ENCODE measurements at places on chromosomes 1 and 21.

DNA sequence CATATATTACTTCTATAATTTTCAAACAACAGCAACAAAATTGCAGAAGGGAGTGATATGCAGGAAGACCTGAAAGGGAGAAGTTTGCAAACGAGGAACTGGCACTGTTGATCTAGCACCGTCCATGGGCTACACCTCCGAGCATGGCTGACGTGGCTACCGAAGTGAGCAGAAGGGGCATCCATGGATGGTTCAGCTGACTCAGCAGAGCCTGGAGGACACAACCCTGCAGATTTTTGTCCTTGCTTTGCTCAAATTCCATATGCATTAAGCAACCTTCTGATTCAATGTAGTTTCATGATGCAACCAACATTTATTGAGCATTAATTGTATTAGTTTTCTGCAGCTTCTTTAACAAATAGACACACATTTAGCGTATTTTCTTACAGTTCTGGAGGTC is 191.2 kb downstream of the C1orf94 start:
- DNase-seq: no peak

GRCh38 chr1:233704170-233704897 is 90.4 kb downstream of the KCNK1 start:
- DNase-seq: no peak

DNA sequence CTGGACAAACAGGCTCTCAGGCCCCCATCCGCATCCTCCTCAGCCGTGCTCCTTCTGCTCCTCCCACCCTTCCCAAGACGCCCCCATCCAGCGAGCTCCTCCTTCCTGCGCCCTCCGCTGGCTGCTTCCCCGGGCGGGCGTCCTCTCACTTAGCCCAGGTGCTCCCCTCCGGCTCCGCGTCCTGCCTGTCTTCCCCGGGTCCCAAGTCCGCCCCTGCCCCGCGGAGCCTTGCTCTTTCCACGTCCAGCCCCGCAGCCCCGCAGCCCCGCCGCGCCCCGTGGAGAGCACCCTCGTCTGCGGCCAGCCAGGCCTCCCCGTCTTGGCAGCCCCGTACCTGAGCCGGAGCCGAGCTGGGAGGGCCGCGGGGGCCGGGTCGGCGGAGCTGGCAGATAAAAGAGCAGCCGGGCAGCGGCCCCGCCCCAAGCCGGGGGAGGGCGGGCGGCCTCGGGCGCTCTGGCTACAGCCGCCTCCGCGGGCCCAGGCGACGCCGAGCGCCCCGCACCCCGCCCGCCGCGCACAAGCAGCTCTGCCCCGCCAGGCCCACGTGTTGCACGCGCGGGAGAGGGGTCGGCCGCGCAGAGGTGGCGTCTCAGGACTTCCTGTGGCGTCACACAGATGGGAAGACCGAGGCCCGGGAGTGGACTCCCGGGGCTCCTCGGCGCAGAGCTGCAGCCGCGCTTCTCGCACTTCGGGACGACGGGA is at the start of gene PAQR7:
TSS of gene PAQR7 (minus strand) at position 555 of the 702 bp plus-strand sequence. CDS start 11,869 bp downstream, outside the sequence.
- peak; percentile 66 for DNase-seq

GRCh38 chr1:53804181-53804580 is 33.9 kb downstream of the NDC1 start:
- DNase-seq: no peak

- no peak for DNase-seq
Observed at GRCh38 chr1:218996362-218996761, 177.3 kb upstream of the LYPLAL1 start.

- DNase-seq: no peak
Observed at GRCh38 chr1:176790786-176791185, 327.8 kb downstream of the PAPPA2 start.

- no peak for DNase-seq
Observed at GRCh38 chr1:85576266-85576641, 4.3 kb upstream of the CCN1 start.

GRCh38 chr1:15412175-15412800 is 2.6 kb downstream of the EFHD2 start:
- no peak for DNase-seq

DNA sequence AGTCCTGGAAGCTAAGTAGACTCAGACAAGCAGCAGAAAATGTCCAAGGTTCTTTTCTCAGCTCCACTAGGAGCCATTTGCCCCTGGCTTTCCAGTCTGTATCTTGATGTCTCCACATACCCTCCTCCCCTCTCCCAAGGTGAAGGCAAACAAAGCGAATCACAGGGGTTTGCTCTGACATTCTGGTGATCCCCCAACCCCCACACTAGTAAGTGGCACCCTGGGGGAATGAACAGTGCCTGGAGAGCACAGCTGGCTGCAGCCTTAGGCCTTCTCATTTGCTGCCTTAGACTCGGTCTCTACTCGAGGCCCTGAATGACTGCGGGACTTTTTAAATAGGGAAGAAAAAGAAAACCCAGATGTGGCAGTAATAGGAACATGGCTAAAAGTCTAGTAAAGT is 15.3 kb downstream of the ERI3 start:
- DNase-seq: no peak

DNA sequence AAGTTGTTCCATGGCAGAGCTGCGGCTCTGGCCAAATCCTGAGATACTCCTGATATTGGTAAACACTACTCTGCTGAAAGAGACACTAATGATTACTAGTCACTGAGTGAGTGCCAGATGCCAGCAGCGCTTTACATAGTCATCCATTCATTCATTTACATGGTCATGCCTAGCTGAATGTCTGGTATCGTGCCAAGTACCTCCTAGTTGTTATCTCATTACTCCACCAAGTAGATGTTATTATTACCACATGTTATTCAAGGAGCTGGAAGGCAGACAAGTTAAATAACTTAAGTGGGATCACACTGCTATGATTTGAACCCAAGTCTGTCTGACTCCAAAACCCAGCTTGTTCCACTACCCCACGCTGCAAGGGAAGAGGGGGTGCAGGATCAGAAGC is 4.7 kb downstream of the OLFML2B start:
- DNase-seq: no peak

DNA sequence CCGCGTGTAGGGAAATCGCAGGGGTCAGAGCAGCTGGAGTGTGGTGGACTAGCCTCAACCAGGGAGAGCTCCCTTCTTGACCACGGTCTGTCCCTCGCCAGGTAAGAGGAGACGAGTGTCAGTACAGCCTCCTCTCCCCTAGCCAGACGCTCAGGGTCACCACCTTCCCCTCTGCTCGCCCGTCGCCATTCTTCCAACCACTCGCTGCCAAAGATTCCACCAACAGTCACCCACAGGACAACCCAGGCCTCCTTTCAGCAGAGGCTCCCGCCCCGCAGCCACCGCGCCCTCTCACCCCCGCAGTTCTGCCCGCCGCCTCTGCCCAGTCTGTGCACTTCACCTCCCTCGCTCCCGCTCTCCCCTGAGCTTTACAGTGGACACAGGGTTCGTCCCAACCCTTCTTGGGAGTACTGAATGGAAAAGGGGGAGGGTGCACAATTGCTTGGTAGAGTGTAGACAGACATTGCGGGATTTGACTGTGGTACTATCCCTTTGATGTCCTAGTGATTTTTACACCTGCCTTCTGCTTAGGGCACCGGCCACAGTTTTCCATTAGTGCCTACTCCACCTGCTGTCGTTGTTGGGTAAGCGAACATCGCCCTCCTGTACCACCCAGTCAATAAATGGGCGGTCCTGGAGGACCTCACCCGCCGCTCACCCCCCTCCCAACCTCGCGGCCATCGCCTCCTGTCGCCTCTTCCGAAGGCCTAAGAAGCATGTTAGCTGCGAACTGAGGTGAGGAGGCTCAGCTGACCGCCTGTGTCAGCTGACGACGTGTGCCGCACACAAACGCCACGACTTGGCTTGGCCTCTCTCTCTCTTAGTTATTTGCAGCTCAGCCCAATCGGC is 9.2 kb upstream of the NBPF11 start:
- no peak for DNase-seq

GRCh38 chr1:100252901-100253300 is 3.3 kb upstream of the DBT start:
- no peak for DNase-seq

GRCh38 chr1:179066471-179066870 is 15.4 kb upstream of the TOR3A start:
- no peak for DNase-seq

DNA sequence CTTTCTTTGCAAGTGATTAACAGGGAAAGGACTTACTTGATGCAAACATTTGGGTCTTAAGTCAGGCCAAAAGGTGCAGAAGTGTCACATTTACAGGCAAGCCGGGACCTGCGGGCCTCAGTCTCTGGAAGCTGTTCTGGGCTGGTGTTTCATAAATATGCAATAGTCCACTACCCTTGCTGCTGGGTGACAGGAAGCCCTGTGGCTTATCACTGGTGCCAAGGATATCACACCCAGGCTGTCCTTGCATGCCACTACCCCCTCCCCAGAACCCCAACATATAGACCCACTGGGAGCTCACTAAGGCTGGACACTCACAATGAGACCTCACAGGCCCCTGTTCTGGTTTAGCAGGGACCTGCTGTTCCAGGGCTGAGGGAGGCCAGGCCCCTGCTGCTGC is 3.4 kb upstream of the LEFTY2 start:
- DNase-seq: no peak

GRCh38 chr21:31162079-31162699 is 123.9 kb upstream of the KRTAP19-8 start:
- DNase-seq: no peak

- no peak for DNase-seq
Observed at GRCh38 chr1:203624341-203624712, 2.3 kb upstream of the ATP2B4 start.

GRCh38 chr1:6075748-6076147 is 30.1 kb downstream of the KCNAB2 start:
- no peak for DNase-seq

- DNase-seq: peak; percentile 69
Observed at GRCh38 chr1:76336931-76337371, 262.4 kb downstream of the ST6GALNAC3 start.

DNA sequence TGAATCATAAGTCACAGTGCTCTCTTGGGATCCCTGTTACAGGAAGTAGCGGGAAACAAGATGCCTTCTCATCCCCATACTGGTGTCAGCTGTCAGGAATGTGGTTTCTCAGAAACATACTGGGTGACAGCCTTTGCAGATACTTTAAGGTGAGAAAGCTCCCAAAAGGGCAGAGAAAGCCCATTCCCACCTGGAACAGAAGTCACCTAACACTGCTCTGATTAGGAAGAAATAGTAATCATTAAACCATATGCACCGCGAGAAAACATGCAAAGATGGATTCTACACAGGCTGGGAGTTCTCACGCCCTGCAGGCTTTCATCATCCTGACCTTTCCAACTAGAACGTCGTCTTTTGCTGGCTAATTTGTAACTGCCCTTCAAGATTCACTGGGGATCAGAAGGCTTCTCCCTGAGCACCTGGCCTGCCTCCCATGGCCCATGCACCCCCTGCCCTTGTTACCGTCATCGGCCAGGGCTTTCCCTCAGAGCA is 46.2 kb upstream of the SLC44A3 start:
- no peak for DNase-seq
